ENCODE measurements at places on chromosomes 1 and 21.
A peak's percentile ranks its signal among the peaks of the same experiment; 100 is the strongest.

GRCh38 chr1:2199042-2199810 lies 4.7 kb upstream of the FAAP20 start:
- no peak for DNase-seq

DNA sequence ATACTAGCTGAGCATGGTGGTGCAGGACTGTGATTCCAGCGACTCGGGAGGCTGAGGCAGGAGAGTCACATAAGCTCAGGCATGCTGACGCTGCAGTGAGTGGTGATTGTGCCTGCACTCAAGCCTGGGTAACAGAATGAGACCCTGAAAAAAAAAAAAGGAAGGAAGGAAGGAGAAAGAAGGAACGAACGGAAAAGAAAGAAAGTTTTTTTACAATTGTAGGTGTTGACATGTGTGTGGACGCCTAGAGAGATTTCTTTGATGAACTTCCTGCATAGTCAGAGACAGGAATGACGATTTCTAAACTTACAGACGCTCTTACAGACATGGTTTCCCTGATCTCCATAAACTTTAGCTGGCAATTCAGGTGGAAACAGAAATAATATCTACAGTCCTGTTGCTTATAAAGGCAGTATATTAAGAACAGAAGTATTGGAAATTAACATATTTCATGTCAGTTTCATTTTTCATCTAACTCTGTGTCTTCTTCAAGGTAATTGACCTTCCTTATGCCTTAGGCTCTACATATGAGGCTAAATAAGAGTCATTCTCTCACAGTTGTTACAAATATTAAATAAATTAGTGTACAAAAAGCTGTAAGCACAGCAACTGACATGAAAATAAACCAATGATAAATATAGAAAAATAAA lies 4.1 kb downstream of the SAMSN1 start:
- DNase-seq, result no peak

DNA sequence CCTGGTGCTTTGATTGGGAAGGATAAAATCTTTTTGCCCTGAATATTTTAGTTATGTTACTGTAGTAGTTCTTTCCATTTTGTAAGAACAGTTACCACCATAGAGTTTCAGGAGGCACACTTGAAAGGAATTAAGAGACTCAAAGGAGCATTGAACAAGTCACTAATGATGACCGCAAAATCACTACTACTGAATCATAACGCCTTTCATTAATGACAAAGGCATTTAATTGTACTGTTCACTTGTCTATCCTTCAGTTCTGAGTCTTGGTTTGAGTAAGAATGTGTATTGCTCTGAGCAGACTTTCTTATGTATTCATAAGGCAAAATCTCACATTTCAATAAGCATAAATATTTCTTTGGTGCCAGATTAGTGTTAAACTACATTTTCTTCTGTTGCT lies 24.9 kb downstream of the LHX9 start:
- no peak for DNase-seq

GRCh38 chr1:16905110-16905867 lies 9.5 kb downstream of the RNU1-2 start:
- DNase-seq, result peak; percentile 72

- no peak for DNase-seq
These were observed 2.3 kb downstream of the PLK3 start for GRCh38 chr1:44802306-44803061.

- DNase-seq, result no peak
These were observed 101.1 kb downstream of the ZP4 start for GRCh38 chr1:237789619-237790018.

GRCh38 chr1:198320759-198321158 lies 164.0 kb downstream of the NEK7 start:
- DNase-seq, result no peak

DNA sequence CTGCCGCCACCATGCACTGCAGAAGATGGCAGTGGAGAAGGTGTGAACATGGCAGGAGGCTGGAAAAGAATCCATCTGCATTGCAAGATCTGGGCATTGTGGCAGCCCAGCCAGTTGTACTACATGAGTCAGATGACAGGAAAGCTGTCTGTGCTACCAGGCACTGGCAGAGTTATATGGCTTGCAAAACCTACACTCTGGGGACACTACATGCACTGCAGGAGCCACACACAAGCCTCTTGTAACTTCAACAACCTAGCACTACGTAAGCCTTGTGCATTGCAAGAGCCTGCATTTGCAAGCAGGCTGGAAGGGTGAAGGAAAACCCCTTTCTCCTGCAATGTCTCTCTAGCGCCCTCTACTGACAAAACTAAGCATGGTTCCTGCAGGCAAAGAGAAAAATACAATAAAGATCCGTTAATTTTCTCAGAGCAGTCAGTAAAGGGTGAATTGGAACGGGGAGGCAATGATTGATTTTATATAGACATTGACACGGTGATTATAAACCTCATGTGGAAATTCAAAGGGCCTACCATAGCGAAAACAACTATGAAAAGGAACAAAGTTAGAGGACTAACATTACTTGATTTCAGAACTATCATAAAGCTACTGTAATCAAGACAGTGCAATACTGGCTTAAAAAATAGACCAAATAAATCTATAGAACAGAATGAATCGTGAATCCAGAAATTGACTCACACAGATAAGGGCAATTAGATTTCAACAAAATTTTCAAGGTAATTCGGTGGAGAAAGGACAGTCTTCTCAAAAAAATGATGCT lies 26.2 kb upstream of the DYNLT5 start:
- DNase-seq, result peak; percentile 74

DNA sequence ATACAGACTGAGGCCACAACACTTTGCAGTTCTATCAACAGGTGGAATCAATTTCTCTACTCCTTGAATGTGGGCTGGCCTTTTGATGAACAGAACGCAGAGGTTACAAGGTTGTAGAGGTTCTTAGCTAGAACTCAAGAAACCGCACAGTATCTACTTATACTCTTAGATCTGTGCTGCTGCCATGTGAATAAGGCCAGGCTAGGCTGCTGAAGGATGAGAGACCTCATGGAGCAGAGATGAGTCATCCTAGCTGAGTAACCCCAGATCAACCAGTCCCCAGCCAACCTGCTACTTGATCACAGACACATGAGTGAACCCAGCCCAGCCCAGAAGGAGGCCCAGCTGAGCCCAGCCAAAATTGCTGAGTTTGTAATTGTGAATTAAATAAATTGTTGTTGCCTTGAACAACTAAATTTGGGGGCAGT lies 35.3 kb upstream of the BCAR3 start:
- DNase-seq, result peak; percentile 23

DNA sequence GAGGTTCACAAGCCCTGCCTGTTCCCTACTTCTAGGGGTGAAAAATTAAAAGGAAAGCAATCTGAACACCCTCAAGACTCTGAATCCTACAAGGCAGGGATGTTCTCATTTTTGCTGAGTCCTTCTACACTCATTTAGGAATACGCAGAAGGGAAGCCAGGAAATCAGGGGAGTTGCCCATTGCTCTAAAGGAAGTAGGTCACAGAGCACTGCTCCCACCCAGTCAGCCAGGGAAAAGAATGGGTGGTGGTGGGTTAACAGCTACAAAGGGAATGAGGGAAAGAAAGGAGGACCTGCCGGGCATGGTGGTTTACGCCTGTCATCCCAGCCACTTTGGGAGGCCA lies 2.4 kb upstream of the CTTNBP2NL start:
- DNase-seq, result no peak

DNA sequence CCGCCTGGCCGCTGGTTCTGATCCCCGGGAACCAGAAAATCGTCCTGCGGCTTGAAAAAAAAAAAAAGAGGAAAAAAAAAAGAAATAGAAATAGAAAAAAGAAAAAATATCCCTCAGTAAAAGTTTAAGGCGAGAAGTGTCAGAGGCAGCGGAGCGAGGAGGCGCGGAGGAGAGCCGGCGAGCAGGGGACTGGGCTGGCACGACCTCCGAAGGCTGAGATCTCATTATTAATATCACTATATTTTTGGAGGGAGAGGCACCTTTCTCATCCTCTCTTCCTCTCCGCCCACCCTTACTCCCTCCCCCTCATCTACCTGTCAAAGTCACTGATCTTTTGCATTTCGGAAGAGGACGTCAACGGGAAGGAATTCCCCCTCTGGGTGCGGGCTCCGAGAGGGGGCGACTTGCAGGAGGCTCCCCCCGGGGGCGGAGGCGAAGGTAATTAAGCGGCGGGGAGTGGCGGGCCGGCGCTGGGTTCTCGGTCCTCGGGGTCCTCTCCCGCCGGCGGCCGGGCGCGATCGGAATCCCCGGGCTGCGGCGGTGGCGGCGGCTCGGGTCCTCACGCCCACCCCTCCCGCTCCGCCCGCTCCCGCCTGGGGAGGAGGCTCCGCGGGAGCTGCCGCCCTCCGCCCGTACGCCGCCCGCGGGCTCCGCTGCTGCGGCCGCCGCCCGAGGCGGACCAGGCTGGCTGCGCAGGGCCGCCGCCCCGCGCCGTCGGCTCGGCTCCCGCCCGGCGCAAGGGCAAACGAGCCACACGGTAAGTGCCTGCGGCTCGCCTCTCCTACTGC lies at the start of gene NTNG1:
Gene NTNG1, plus strand, starts transcription at position 337 of the 788 bp plus-strand sequence.
- no peak for DNase-seq

- no peak for DNase-seq
These were observed 112.9 kb downstream of the FCRL5 start for GRCh38 chr1:157439302-157439954.

DNA sequence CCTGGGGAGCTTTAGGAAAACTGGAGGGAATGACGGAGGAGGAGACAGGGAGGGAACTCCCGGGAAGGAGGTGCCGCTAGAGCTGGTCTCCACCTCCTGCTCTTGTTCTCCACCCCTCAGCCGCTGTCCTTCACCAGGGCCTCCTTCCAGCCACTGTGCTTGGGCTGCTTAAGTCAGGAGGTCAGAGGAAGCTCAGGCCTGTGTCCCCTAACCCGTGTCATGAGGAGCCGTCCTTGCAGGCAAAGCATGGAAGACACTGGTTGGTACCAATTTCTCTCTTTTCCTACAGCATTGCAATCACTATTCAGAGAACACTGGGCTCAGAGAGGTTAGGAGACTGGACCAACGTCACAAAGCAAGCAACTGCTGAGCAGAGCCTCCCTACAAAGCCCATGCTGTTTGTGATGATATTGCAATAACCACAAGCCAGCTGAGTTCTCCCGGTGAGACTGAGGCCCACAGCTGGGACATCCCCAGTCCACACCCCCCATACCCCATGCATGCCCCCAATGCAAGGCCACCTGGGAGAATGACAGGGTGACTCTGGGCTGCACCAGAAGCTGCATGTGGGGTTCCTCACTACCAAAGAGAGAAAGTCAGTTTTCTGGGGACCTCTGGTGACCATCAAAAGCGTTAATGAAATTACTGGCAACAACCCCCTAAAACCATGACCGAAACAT lies 427.5 kb downstream of the NPHP4 start:
- no peak for DNase-seq

GRCh38 chr1:60894130-60894529 lies 188.2 kb upstream of the NFIA start:
- DNase-seq, result no peak

- no peak for DNase-seq
These were observed 1.9 kb downstream of the LY9 start for GRCh38 chr1:160797861-160798273.

DNA sequence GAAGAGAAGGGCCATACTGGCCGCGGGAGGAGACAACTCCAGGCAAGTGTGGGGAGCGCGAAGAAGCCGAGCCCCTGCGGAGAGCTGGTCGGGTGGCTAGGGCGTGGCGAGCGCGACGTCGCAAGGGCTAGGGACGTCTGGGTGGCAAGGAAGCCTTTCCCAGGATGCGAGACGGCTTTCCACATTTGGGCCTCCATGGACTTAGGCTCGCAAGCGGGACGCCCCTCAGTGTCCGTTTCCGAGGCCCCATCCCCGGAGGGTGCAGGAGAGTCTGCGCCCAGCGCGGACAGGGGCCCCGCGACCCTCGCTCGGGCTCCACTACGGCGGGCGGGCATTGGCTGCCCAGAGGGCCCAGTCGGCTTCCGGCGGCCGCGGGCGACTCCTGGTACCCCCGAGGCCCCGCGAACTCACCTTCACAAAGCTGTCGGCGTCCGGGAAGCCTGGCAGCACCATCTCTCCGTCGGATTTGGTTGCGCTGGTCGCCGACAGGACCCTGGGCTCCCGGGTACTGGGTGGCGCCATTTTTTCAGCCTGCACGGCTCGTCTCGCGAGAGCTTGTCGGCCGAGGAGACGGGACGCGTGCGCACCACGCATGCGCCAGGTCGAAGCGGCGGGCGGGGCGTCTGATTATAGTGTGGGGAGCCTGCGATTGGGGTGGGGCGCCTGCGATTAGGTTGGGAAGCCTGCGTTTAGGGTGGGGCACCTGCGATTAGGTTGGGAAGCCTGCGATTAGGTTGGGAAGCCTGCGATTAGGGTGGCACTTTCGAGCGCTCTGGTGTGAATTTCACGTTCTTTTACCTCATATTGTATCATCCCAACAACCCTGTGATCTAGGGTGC lies at the start of gene EXOSC10:
Gene EXOSC10, minus strand, starts transcription at position 560 of the 839 bp plus-strand sequence. Its CDS starts 38 bp downstream, at position 522.
- peak; percentile 97 for DNase-seq

GRCh38 chr1:25909040-25909439 lies 2.8 kb upstream of the STMN1 start:
- DNase-seq, result no peak

GRCh38 chr1:228150120-228150460 lies 360 bp downstream of the GJC2 start:
- DNase-seq, result no peak

DNA sequence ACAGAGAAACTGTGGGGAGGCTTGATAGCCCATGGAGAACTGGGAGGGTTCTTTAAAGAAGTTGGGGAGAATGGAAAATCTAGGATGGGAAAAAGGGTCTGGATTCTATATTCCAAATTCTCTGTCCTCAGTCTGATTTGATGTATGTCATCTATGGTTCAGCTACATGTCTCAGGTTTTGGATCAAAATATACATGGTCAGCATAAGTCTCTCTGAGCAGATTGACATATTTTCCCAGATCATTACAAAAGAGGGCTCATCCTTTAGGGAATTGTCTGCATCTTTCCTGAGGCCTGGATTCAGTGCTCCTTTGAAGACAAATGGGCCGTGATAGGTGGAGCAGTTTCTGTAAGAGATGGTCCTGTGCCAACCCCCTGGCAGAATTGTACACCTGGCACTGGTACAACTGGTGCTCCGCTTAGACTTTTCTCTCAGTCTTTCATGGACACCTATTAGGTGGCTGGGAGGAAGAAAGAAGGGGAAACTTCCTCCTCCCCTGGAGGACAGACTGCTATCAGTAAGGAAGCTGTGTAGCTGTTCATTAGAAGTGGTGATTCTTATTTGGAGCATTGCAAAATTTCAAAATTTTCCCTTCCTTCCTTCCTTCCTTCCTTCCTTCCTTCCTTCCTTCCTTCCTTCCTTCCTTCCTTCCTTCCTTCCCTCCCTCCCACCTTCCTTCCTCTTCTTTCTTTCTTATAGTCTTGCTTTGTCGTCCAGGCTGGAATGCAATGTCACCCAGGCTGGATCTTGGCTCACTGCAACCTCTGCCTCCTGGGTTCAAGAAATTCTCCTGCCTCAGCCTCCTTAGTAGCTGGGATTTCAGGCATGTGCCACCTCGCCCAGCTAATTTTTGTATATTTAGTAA lies 26.1 kb upstream of the RGL1 start:
- no peak for DNase-seq

DNA sequence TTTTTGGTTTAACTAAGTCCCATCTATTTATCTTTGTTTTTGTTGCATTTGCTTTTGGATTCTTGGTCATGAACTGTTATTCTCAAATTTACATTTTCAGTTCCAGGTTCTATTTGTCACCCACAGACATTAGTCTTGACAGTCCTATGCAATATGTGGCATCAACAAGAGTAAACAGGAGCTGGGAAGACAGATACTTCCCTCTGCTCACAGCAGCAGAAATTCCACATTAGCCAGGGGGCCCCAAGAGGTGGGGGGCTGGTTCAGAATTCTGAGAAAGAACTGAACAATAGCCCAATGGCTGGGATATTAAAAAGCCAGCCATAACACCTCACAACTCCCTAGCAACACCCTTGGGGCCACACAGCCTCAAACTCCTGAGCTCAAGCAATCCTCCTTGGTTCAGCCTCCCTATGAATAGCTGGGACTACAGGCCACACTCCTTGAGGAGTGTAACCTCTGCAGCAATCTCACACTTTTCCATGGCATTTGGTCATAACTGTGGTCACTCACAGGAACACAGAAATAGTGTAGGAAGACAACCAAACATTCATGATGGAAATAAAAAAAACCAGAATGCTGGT lies 67.8 kb downstream of the ERG start:
- no peak for DNase-seq
